ENCODE measurements at places on chromosomes 2 and 18.

GRCh38 chr2:199596549-199596948 is 138.8 kb upstream of the SATB2 start:
- no peak for DNase-seq

- peak; percentile 4 for DNase-seq
These were observed 6.3 kb downstream of the ANKRD53 start for GRCh38 chr2:70984576-70985282.

- DNase-seq: no peak
These were observed 966.6 kb upstream of the SOX11 start for GRCh38 chr2:4725618-4726017.

- DNase-seq: no peak
These were observed 737 bp upstream of the MAPK4 start for GRCh38 chr18:50558948-50559751.

GRCh38 chr2:172580544-172580943 is 24.7 kb downstream of the PDK1 start:
- DNase-seq: no peak

- DNase-seq: no peak
These were observed 437.7 kb downstream of the SATB2 start for GRCh38 chr2:199019898-199020507.

DNA sequence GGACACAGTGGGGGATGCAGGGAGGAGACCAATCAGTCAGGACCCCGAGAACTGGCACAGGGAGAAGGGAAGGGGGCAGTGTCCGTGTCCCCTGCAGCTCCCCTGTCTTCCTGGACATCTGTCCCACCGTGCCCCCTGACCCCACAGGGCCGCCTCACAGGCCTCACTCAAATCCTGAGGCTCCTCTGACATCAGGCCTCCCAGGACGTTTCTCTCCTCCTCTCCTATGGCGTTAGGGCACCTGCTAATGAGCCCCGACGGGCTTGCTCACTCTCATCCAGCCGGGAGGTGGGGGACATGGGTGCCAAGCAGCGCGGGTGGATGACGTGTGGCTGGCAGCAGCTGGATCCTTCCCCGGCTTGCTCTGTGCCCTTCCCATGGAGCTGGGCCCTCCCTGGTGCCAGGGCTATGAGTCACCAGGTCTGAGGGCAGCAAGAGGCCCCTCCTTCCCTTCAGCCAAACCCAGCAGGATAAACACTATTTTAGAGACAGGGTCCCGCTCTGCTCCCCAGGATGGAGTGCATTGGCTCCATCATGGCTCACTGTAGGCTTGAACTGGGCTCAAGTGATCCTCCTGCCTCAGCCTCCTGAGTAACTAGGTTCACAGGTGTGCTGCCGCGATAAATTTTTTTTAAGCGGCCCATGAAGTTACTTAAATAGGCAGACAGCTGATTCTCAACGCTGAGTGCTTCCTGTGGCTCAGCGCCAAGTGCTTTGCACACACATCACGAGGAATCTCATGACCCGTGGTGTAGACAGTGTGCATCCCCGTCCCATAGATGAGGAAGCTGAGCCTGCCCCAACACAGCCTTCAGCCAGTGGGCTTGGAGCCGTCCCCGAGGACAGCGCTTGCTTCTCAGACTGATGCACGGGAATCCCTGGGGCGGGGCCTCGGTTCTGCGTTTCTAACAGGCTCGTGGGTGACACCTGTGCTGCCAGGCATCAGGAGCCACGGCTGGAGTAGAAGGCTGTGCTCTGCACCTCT is 64.5 kb upstream of the HDAC4 start:
- peak; percentile 76 for DNase-seq

GRCh38 chr2:170772295-170772694 is 2.1 kb downstream of the ERICH2 start:
- DNase-seq: no peak

GRCh38 chr2:62309465-62310091 is 113.7 kb downstream of the B3GNT2 start:
- DNase-seq: no peak

GRCh38 chr2:67974559-67975430 is 88.0 kb downstream of the C1D start:
- peak; percentile 77 for DNase-seq

DNA sequence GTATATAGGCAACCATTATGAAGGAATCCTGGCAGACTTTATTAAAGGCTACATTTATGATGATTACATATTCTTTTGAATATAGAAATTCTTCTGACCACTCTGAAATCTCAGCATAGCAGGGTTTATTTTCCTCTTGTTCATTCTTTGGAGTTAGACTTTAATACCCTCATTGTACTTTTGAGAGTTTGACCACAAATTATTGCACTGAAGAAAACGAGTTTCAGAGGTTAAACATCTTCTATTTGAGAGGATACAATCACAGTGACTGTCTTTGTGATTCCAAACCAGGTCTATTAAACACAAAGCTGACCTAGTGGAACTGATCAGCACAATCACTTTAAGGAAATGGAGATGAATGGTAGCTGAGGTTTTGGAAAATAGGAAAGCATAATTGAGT is 71.3 kb downstream of the XIRP2 start:
- no peak for DNase-seq

- no peak for DNase-seq
These were observed 99.8 kb downstream of the SMAD7 start for GRCh38 chr18:48850822-48851598.

- DNase-seq: no peak
These were observed 142.3 kb upstream of the TANK start for GRCh38 chr2:161017780-161018470.

DNA sequence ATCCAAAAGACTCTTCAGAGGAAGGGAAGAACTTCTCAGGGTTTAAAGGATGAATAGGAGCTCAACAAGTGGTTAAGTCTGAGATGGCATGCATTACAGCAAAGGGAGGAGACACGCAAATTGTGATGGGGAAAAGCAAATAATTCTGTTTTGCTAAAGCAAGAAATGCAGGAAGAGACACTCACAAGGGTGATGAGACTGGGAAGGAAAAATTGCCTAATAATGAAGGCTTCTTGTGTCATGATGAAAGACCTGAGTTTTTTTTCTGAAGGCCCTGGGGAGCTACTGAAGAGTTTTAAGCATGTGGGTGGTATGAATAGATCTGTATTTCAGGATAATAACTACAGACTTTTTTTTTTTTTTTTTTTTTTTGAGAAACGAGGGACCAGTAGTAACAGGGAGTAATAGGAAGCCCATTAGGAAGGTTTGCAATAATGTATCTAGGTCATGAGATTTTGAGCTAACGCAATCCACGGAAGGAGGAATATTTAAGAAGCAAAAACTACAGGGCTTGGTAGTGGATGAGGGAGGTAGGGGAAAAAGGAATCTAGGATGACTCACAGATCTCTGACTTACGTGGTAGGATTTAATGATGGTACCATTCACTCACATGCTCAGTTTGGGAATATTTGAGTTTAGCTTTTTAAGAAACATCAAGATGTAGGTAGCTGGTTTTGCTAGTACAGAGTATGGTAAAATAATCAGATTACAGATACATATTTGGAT is 16.0 kb upstream of the SERPINB3 start:
- DNase-seq: no peak

- no peak for DNase-seq
These were observed 222.3 kb downstream of the IKZF2 start for GRCh38 chr2:212929116-212929515.

DNA sequence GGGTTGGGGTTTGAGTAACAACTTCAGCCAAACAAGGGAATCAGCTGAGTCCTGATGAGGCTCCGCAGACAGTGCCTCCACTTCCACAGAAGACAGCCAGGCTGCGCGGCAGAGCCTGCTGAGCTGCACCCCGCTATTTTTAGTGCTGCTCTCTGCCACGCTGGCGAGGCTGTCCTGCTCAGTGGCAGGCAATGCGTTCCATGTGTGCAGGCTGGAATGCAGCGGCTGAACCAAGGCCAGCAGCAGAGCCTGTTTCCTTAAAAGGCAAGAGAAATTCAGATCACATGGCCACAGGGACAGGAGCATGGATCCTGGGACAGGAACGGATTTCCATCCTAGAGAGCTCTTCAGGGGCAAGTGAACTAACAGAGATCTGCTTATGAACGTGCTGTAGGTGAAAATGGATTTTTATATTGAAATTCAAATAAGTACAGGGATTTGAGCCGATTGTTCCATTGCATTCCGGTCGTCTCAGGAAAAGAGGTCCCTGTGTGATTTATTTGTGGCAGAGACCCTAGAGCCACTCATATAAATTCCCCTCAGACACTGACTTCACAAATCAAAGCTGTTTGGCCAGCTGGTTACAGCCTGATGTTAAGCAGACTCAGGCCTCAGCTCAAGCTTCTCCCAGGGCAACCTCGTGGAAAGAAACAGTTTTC is 98.7 kb downstream of the COL6A3 start:
- no peak for DNase-seq

DNA sequence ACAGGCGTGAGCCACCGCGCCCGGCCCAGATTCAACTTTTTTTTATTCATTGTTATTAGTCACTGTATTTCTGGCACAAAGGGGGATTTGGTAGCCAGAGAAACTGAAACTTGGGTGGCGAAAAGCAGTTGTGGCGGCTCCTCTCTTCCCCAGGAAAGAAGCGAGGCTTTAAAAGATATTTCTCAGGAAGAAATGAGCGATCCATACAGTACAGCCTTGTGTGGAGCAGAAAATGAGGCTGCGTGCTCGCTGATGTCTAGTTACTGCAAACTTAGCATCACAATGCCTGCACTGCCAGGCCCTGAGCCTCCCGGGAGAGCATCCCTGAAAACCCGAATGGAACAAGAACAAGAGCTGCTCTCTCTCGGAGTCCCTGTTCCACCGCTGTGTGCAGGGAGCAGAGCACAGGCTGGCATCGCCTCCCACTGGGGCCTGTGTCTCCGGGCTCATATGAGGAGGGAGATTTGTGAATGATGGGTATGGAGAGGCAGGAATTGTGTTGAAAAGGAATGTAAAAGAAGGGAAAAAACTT is 234.0 kb downstream of the ZNF516 start:
- no peak for DNase-seq

DNA sequence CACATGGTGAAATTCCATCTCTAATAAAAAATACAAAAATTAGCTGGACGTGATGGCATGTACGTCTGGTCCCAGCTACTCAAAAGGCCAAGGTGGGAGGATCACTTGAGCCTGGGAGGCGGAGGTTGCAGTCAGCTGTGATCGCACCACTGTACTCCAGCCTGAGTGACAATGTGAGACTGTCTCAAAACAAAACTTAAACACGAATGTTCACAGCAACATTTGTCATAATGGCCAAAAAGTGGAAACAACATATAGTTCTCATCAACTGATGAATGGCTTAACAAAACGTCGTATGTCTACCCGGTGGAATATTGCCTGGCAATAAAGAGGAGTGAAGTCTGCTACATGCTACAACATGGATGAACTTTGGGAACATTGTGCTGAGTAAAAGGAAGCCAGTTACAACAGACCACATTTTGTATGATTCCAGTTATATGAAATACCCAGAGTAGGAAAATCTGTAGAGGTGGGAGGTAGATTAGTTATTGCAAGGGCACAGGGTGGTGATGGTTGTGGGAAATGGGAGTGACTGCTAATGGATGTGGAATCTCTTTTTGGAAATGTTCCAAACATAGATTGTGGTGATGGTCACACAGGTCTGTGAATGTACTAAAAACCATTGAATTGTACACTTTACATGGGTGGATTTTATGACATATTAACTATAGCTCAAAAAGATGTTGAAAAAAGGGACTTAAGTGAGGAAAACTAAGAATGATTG is 478.2 kb downstream of the PTPRM start:
- DNase-seq: no peak

DNA sequence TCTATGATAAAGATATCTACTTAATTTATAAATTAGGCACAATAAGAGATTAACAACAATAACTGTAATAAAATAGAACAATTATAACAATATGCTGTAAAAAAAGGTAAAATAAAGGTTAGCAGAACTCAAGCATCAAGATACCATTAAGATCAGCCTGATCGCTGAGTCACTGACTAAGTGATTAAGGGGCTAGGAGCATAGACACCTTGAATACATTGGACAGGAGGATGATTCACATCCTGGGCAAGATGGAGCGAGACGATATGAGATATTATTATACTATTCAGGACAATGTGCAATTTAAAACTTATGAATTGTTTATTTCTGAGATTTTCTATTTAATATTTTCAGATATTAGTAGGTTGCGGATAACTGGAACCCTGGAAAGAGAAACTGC is 1277.8 kb upstream of the ZEB2 start:
- DNase-seq: no peak

DNA sequence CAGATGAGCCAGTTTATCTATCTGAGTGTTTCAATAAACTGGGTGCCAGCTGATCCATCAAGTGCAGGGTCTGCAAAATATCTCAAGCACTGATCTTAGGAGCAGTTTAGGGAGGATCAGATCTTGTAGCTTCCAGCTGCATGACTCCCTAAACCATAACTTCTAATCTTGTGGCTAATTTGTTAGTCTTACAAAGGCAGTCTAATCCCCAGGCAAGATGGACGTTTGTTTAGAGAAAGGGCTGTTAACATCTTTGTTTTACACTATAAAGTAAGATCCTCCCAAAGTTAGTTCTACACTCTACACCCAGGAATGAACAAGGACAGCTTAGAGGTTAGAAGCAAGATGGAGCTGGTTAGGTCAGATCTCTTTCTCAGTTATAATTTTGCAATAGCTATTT is 28.7 kb upstream of the HNMT start:
- no peak for DNase-seq

GRCh38 chr2:5824126-5824525 is 131.9 kb downstream of the SOX11 start:
- no peak for DNase-seq

- DNase-seq: no peak
These were observed 251.4 kb upstream of the ZEB2 start for GRCh38 chr2:144771348-144771747.

DNA sequence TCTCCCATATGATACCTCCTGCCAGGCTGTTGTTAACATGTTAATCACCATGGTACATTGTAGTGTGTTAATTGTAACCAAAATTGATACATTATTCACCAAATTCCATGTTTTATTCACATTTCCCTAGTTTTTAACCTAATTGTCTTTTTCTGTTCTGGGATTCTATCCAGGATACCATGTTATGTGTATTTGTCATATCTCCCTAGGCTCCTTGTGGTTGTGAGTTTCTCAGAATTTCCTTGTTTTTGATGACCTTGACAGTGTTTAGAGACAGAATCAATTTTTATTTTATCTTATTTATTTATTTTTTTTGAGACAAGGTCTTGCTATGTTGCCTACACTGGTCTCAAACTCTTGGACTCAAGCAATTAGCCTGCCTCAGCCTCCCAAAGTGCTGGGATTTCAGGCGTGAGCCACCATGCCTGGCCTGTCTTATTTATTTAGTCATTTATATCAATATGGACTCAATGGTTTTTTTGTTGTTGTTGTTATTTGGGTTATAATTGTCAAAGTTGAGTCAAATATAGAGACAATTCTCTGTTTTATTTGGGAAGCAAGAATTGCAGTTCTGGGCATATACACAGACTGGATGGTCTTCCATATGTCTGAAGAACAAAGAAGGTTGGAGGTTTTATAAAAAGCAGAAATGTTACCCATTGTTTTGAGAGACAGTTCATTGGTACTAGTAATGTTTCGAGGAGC is 42.6 kb downstream of the INPP4A start:
- no peak for DNase-seq

- DNase-seq: no peak
These were observed 183.5 kb upstream of the FAM98A start for GRCh38 chr2:33782395-33783230.

GRCh38 chr2:149577269-149577668 is 10.3 kb downstream of the MMADHC start:
- no peak for DNase-seq

Measured in NCI-H2029 (cell line).